ENCODE measurements at places on chromosomes 12 and 14.

DNA sequence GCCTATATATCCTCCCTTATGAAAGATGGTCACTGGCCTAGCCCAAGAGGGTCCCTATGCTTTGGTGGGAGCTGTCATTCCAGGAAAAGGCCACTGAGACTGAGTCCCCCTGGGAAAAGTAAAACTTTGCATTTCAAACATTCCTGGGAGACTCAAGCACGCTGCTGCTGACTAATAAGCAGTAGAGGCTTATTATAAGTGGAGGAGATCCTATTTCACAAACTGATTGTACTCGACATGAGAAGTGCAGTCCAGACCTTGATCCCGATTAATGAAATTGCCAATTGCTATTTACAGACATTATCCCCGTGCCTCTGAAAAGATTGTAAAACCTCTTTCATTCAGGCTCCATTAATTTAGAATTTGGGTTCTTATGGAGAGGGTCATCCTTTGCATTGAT is 96.6 kb downstream of the EMP1 start:
- DNase-seq, result no peak

DNA sequence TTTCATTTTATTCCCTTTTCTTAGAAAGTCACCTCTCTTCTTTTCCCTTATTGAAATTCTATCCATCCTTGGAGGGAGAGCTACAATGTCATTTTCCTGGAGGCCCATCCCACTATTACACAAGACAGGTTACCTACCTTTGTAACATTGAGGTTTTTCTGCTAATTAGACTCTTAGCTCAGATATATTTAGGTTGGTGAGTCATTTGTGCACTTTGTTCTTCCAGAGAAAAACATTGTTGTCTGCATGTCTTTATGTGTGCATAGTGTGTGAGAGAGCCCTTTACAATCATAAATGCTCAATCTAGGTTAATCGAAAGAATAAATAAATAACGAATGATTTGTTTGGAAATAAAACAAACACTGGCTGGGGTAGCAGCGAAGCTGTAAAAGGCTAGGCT is 191.8 kb downstream of the DACT1 start:
- DNase-seq, result no peak

- no peak for DNase-seq
Measured at GRCh38 chr12:89185181-89185580, 167.1 kb downstream of the DUSP6 start.

GRCh38 chr14:57533214-57533613 is 39.6 kb upstream of the CCDC198 start:
- no peak for DNase-seq

GRCh38 chr12:68977335-68977734 is 44.4 kb upstream of the CPM start:
- no peak for DNase-seq

GRCh38 chr12:1305063-1305434 is 289.3 kb downstream of the FBXL14 start:
- no peak for DNase-seq

- no peak for DNase-seq
Measured at GRCh38 chr12:62995097-62995496, 60.1 kb upstream of the PPM1H start.

DNA sequence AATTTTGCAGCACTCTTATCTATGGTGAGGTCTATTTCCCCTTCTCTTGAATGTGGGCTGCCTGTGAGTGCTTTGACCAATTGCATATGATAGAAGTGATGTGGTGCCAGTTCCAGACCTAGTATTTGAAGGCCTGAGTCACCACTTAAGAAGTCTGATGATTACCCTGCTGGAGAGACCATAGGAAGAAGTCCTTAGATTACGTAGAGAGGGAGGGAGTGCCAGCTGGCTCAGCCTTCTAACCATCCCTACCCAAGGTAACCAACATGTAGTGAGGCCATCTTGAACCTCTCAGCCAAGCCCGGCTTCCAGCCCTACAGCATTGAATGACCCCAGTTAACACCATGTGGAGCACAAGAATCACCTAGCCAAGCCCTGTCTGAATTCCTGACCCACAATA is 166.9 kb downstream of the NELL2 start:
- DNase-seq, result no peak

DNA sequence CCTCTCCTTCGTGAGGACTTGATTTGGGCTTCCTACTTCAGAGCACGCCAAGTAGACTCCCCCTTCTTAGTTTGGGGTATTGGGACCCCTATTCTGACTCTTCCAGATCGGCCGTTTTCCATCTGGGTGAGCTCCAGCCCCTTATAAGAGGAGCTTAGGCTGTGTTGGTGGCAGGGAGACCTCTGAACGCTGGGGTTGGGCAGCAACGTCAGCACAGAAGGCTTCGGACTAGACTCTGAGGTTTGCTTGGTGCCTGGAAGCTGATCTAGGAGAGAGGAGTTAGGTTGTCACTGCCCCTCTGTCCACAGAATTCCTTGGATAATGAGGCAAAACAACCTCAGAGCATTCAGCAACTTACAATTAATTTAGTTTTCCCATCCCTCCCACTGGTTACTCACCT is 99.2 kb upstream of the RTL1 start:
- no peak for DNase-seq

DNA sequence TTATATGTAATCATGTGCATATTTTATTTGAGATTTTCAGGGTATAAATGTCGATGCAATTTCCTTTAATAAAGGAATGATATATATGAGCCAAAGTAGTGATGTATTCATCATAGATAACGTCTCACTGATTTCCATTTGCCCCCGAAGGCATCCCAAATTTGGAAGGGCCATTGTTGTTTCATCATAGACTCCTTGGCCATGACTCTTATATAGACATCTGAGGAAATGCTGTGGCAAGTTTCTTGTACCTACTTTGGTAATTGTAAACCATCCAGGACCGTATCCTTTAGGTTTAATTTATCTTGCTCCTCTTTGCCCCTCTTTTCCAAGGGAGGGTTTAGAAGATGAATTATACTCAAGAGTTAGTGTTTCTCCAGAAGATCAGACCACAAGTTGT is 84.7 kb downstream of the SAMD4A start:
- no peak for DNase-seq

- peak; percentile 87 for DNase-seq
Measured at GRCh38 chr14:64549791-64550620, at the start of gene PPP1R36. Gene PPP1R36, plus strand, starts transcription at chr14:64549961. Its CDS starts 37 bp downstream, at chr14:64549998.

Measured in aorta (tissue), 5 donors.